ENCODE measurements at places on chromosomes 7 and 10.

DNA sequence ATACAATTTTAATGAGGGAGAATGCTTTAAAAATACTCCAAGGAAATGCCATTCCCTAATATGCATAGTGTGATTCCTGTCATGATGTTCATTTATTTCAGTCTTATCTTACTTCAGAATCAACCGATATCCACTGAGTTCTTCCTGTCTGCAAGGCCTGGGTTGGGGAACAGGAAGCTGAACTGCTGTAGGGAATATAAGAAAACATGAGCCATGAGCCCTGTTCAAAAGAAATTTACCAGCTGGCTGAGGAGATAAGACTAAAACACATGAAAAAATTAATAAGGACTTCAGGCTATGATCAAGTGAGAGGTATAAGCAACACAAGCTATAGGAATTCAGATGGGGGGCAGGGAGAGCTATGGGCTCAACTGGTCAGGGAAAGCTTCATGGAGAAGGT is 184.7 kb downstream of the PLPP4 start:
- no peak for DNase-seq

DNA sequence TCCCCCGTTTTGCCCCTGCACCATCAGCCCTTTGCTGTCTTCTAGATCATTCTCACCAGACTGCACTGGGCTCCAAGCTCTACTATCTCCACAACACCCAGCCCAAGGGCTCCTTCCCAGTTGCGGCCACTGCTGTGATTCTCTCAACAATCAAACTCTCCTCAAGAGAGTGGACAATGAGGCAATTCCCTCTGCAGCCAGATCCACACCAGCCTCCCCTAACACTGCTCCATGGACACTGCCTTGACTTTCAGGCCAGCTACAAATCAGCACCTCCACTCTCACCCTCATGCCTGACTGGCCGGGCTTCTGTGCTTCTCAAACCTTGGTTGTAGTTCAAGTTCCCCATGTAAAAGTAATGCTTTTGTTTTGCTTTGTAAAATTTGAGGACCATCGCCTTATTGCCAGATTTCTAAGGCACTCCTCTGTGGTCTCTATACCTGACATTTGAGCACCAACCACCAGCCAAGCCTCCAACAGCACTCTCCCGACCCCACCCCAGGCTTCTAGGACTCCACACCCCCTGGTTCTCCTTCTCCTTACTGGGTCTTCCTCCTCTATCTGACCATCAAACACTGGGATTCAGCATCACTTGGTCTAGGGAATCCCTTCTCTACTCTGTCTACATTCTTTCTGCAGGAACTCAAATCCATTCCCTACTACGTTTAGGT is 45.4 kb downstream of the PPIF start:
- no peak for DNase-seq

- no peak for DNase-seq
Observed at GRCh38 chr10:7818295-7819120, at the start of gene TAF3. Gene TAF3, plus strand, starts transcription at chr10:7818505. Its CDS starts 205 bp downstream, at chr10:7818710.

DNA sequence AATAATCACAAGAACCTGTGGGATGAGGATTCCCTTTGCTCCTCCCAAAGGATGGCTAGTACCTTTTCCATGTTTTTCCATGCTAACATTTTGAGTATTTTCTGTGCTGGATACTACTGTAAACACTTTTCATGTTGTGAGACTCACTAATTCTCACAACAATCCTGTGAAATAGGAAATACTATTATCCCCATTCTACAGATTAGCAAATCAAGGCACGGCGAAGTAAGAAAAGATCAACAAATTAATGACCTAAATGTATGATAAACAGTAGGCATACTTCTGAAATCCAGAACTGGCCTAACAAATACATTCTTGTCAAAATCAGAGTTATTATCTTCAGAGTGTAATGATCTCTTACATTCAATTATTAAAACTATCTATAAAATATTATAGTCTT is 69.3 kb downstream of the ENO4 start:
- DNase-seq, result no peak

GRCh38 chr10:132374176-132374575 is 22.8 kb upstream of the PWWP2B start:
- DNase-seq, result no peak

DNA sequence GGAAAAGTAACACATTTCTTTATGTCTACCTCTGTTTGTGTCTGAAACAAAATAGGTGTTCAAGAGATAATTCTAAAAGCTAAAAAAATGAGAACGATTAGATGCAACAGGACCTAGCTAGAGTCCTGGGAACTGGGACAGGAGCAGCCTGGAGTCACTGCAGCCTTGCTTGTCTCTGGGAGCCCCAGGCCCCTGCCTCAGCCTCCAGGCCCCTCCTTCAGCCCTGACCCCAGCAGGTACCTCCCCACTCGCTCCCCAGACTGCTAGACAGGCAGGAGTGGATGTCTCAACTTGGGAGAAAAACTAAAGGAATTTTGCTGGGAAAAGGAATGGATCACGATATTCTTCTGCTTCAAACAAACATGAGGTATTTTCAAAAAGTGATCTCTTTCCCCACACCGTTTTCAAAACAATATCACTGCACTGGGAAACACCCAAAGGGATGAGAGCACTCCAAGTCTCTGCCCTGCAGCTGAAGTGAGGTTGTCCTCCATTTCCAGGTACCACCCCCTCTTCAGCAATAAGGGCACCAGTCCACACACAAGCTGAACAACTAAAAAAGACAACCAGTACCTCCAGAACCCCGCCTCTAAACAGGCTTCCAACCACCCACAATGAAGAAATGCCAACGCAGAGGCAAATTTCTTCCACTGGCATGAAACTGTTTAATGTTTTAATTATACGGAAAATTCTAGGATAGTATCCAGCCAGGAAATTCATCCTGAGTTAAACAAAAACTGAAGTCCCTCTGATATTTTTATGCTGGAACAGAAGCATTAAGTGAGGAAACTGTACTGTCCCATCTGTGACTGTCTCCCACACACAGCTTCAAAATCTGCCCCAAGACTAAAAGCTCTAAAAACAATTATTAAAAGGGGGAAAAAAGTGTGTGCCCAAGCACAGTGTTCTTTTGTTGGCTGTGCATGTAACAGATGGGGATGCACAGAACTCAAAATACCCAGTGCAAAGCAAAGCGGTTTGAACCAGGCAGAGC is 47.2 kb downstream of the XPNPEP1 start:
- no peak for DNase-seq

GRCh38 chr10:29181936-29182335 is 106.9 kb upstream of the LYZL1 start:
- DNase-seq, result no peak

- DNase-seq, result peak; percentile 13
Observed at GRCh38 chr7:91784469-91784868, 96.0 kb downstream of the MTERF1 start.

- DNase-seq, result peak; percentile 23
Observed at GRCh38 chr7:123154231-123154860, 45.4 kb downstream of the SLC13A1 start.

GRCh38 chr7:151514461-151515275 is 5.0 kb downstream of the RHEB start:
- no peak for DNase-seq

DNA sequence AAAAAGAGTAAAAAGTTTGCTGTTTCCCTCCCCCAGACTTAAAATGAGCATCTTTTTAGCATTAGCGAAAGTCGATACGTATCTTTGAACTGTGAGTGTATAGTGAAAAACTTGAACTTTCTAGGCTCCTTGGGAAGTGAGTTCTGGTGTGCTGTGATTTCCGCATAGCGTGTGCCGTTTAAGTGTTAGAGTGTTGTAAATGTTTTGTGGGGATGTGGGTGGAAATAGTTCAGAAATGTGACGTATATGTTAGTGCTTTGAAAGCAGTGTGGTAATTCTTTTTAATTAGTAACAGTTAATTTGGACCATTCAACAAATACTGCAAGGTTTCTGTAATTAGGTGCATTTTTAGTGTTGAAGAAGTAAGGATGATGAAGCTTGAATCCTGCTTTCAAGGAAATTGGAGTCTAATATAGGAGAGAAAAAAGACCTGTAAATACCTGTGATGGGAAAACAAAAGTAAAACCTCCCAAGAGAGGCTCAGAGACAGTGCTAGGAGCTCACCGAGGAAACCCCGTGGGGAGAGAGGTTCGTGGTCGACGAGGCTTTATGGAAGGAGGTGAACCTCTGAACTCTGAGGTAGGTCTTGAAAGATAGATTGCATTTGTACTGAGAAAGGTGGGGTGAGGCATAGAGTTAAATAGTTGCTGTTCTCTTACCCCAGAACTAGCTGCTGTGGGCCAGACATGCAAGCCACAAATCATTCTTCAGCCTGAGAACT is 40.8 kb downstream of the RBM33 start:
- no peak for DNase-seq

- no peak for DNase-seq
Observed at GRCh38 chr10:11403116-11403515, 208.3 kb downstream of the USP6NL start.

DNA sequence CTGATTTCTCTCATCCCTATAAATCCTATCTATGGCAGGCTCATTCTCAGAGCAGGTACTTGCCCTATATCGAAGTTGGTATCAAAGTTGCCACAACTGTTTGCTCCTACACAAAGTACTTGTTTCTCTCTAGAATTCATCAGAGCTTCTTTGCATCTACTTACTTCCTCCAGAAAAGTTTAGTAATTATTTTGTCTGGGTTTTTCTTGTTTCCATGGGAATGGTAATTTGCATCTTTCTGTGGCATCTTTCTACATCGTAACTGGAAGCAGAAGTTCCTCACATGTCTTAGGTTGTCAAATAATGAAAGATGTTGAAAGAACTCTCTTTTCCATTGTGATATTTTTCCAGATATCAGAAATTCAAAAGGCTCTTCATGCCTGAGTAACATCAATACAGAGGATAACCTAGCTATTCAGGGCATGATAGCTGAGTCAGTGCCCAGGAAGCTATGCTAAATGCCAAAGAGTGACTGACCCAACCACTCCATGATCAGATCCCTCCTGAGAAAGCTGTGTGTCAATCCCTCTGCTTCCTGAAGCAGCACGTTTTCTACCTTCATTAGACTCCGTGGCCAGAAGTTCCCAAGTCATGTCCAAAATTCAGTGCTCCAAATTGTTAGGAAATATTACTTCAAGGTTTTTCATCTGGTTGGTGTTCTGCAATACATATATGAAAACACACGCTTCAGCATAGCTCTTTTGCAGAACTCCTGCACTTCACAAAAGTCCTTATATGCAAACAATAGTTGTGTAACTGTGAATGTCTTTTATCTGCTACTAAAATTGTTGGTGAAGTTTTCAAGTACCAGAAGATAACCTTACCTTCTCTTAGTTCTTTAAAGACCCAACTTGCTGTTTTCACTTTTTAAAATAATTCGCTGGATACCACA is 216.5 kb downstream of the VTI1A start:
- no peak for DNase-seq

DNA sequence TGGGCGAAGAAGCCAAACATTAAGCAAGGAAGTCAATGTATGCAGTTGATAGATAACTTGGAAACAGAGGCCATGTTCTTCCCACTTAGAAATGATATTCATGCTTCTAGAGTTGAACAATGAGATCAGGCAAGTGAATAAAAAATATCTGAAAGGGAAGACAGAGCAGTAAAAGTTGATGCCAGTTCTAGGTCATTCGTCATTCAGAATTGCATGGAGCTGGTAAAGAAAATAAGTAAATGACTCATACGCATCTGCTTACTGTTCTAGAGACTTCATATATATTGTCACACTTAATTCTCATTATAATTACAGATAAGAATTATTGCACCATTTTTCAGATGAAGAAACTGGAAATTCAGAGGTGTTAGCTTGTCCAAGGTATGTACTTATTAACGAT is 158.9 kb upstream of the FERD3L start:
- no peak for DNase-seq

DNA sequence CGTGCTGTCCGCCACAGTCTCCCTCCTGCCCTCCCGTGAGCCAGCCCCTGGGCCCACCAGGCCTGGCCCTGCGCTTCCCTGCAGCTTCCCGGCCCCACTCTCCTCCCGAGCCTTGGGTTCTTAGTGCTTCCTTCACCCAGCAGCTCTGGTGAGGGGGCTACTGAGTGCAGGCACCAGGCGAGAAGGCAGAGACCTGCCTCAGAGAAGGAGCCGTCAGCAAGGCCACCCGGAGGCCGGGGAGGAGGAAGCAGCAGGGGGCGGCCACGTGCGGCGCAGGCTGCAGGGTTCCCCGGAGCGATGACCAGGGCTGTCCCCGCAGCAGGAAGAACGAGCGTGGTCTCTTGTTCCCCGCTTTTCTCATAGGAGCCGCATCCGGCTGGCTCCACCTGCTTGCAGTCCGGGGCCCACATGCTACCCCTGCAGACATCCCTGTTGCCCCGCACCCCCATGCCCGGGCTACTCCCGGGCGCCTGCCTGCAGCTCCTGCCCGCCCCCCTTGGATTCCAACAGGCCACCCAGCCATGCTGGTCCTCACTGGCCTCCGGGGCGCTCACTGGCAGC is 20.5 kb downstream of the YKT6 start:
- no peak for DNase-seq

DNA sequence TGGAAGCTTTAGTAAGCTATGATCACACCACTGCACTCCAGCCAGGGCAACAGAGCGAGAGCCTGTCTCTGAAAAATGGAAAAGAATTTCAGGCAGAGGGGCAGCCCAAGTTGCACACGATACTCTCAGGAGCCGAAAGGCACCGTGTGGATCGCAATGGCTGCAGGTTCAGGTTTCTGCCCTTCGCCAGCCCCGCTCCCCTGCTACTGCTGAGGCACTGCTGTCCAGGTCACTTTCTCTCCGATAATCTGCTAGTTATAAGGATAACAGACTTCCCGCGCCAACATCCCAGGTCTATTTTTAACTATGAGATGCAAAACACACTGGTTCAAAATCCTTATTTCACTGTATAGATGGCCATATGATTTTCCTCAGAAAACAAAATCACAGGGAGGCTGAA is 11.1 kb downstream of the BEND7 start:
- DNase-seq, result no peak

DNA sequence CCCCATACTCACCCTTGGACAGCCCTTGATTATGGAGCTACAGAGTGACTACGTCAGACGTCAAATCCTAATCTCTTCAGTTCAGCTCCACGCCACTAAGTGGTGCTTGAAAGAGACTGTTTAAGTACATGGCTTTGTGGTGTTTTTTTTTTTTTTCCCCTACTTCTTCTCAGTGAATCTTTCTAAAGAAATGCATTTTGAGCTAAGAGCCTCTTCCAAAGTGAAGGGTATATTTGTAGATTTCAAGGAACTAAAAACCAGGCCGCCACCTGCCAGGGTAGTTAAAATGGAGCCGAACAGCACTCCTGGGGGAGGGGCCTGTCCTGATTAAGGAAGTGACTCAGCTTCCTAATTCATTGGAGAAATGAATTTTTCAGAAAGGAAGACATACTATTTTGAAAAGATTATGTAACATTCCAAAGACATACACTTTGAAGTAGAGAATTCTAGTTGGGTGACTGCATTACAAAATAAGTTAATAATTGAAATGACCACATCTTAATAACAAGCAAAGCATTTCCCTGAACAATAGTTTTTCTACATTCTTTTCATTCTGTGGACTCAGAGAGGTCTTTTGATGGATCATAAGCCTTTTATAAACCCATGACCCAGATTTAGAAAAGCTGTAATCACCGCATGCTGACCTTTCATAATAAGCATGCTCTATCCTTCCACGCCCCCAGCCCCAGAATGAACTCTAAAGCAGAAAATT is 20.6 kb upstream of the VPS41 start:
- peak; percentile 61 for DNase-seq
